Glomerular endothelial cell (primary cell): ENCODE measurements at places on chromosomes 7 and 10. TPM values are rescaled to one million over a fixed set of nuclear protein-coding genes. Genes with fewer than 3 reads are reported as not detected.

- DNase-seq, result no peak
Measured at GRCh38 chr7:296373-296945, 6.5 kb downstream of the FOXL3 start.

ARHGEF35 gene
- 0.73 TPM in 1 of 2 replicates, not detected in the other for total RNA-seq

DNA sequence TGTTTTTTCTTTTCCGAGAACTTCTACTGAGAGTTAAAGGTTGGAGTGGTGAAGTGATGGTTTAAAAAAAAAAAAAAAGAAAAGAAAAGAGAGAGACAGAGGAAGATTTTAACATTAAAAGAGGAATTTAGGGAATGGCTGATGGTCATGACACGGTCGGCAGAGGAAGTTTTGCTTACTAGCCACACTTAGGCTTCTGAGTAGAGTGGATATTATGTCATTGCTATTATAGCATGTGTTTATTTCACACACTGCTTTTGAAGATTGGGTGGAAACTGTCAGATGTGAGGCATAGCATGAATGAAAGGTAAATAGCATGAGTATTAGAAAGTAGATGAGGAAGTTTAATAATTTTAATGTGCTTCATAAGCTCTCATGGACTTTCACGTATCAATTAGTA, 2.5 kb downstream of the KAT6B start:
- DNase-seq, result no peak

SPDYE9 gene
- total RNA-seq, result not detected in 2 replicates

- DNase-seq, result no peak
Measured at GRCh38 chr7:105118612-105119600, 104.9 kb downstream of the KMT2E start.

DNA sequence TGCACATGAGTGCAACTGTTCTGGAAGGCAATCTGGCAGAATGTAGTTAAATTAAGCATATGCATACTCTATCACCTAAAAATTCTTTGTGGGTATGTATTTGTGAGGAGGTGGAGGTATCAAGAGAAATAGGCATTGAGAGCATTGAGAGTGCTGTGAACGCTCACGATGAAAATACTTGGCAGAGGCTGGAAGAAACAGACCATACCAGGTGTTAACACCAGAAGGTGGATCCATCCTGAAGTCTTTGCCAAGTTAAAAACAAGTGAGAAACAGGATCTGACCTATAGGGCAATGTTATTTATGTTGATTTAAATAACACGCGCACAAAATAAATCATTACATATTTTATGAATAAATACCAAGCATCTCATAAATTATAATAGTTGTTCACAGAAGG, 311.6 kb downstream of the PCLO start:
- DNase-seq, result no peak

GRCh38 chr7:37684927-37685326, 1.4 kb downstream of the GPR141 start:
- no peak for DNase-seq

CALHM2 gene
- 12.0 and 14.5 TPM in 2 replicates for total RNA-seq

- no peak for DNase-seq
Measured at GRCh38 chr10:58414270-58415041, 29.2 kb downstream of the TFAM start.

CYP26C1 gene
- total RNA-seq, result 0.05 and 1.1 TPM in 2 replicates

- peak; percentile 33 for DNase-seq
Measured at GRCh38 chr7:38451840-38452239, 178.4 kb upstream of the TARP start.

DNA sequence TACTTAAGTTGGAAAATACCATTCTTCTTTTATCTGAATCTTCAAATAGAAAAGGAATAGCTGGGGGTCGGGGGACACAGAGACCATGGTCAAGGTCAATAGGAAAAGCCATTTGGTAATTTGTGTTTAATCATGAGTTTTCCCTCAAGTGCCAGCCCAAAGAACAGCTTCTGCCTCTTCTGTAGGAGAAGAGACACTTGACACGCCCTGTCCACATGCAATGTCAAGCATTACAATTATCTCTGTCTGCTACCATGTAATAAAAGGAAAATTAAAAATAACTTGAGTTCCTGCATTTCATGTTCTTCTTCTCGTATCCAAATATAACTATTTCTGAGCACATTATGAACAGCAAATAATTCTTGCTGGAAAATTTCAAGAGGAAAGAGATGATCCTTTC, 241.7 kb downstream of the IPMK start:
- no peak for DNase-seq

DNA sequence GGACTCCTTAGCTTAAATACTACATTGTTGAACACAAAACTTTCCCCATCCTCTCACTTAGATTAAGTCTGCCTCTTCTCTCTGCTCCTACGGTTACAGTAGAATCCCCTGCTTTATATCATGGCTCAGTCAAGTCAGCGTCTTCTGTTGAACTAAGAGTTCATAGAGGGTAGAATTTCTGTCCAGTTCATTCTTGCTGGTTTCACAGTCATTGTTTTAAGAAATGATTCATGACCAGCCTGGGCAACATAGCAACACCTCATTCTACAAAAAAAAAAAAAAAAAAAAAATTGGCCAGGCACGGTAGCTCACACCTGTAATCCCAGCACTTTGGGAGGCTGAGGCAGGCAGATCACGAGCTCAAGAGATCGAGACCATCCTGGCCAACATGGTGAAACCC, 3.7 kb upstream of the ZFYVE27 start:
- no peak for DNase-seq

- DNase-seq, result no peak
Measured at GRCh38 chr7:155793720-155794119, 18.5 kb downstream of the SHH start.

DNA sequence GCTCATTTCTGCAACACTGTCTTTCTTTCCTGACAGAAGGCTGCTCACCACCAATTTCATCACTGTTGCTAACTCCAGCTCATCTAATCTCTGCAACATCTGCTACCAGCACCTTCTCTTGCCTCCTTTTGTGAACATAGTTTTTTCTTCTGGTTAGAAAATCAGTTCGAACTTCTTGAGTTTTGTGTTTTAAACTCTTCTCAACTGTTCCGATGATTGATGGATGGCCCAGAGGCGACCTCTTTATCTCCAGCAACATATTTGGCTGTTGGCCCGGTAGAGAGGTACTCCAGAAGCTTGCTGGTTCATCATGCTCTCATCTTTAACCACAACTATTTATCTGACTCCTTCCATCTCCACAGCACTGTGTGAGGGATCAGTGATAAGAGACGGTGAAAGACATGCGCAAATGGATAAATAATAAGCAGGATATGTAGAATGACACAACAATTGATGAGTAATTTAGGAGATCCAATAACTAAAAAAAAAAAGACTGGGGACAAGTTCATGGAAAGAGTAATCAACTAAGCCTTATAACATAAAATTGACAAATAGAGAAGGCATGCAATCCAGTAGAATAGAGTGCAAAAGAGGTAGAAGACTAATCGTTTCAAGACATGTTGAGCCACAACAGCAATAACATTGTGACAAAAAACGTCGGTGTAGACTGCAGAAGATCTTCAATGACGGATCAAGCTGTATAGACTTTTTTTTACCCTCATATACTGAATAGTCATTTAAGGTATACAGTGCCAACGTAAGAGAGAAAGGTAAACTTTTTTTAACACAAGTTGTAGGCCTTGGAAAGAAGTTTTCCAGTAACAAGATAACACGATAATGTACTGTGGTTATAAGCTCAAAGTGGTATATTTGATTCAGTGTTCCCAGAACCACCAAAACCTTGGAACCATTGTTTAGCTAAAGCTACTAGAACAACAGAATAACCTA, 152.2 kb downstream of the CRPPA start:
- DNase-seq, result no peak

FGFR2 gene
- 0.23 TPM in 1 of 2 replicates, not detected in the other for total RNA-seq

CYP3A4 gene
- total RNA-seq, result not detected in 2 replicates

LRRD1 gene
- total RNA-seq, result 0.12 and 0.24 TPM in 2 replicates

FEZF1 gene
- total RNA-seq, result not detected in 2 replicates

- DNase-seq, result no peak
Measured at GRCh38 chr10:116241642-116242410, 31.2 kb downstream of the GFRA1 start.

GRCh38 chr7:42033480-42033879, 203.5 kb downstream of the GLI3 start:
- no peak for DNase-seq

- no peak for DNase-seq
Measured at GRCh38 chr7:114929570-114929969, 7.7 kb downstream of the MDFIC start.

BTBD16 gene
- 0.47 TPM in 1 of 2 replicates, not detected in the other for total RNA-seq
